ENCODE measurements at places on chromosomes 5 and 9.

- no peak for DNase-seq
Observed at GRCh38 chr9:32716425-32716824, 66.9 kb upstream of the TMEM215 start.

GRCh38 chr5:56172241-56172640, 60.9 kb downstream of the ANKRD55 start:
- DNase-seq, result no peak

- no peak for DNase-seq
Observed at GRCh38 chr5:179153341-179153901, 93.2 kb downstream of the ZNF354C start.

DNA sequence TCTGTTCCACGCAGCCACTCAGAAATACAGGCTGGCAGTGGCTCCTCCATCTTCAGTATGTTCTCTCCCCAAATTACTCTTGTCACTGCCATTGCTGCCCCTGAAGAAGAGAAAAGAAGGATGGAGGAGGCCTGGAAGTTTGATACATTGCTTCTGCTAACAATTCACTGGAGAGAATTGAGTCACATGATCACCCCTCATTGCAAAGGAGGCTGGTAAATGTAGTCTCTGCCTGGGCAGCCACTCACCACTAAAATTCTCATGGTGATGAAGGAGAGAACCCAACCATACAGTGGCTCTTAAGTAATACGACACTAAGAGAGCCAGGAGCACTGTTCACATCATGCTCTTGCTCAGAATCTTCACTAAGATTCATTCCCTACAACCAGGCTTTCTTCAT, 112.0 kb downstream of the DOCK8 start:
- no peak for DNase-seq

DNA sequence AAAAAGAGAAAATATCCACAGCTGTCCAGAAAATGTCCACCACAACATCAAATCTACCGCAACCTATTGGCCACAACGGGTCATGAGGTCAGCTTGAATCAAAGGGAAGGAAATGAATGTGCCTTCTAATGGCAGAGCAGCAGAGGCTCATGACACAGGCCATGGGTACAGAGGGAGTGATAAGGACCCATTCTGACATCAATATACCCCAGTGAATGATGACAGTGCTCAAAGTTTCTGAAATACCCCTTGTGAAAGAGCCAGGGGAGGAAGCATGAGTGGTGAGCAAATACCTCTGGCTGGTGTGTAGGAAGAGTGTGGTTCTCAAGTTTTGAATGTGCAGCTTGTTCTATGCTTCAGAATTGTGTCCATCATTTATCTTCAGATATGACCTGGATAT, 348.2 kb downstream of the IRX1 start:
- DNase-seq, result no peak

DNA sequence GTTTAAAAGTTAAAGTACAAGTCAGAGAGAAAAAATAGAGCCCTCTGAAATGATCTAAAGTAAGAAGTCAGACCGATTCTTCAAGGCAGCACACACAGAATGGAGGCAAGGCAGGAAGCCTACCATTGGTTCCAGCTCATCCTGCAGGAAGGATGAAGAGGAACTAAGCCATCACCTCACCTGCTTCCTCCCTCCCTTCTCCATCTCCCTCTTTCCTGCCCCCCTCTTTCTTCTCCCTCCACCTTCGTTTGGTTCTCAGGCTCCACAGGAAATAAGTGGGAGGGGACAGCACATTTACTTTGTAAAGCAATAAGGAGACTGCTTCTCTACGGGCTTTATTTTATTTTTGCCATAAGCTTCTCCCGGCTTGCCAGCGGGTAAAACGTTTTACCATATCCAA, 213.4 kb downstream of the TRIM32 start:
- no peak for DNase-seq
